Activated naive CD4-positive, alpha-beta T cell (primary cell): ENCODE measurements at places on chromosomes 7 and 10.

DNA sequence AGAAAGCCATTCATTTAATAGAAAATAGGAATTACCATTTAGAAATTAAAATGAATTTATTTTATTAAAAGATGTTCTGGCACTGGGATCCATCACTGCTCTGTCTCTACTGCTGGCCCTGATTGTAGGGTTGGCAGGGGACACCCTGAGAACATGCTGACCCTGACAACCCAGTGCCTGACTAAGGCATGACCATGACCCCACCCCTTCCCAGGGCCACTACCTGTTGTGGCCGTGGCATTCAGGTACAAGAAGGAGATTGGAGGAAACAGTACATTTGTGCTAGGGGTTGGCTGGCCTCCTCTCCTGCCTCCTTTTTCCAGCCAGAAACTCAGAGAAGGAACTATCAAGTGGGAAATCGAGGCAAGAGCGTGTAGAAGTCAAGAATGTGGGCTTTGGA lies 197.0 kb upstream of the ZMIZ1 start:
- no peak for DNase-seq

DNA sequence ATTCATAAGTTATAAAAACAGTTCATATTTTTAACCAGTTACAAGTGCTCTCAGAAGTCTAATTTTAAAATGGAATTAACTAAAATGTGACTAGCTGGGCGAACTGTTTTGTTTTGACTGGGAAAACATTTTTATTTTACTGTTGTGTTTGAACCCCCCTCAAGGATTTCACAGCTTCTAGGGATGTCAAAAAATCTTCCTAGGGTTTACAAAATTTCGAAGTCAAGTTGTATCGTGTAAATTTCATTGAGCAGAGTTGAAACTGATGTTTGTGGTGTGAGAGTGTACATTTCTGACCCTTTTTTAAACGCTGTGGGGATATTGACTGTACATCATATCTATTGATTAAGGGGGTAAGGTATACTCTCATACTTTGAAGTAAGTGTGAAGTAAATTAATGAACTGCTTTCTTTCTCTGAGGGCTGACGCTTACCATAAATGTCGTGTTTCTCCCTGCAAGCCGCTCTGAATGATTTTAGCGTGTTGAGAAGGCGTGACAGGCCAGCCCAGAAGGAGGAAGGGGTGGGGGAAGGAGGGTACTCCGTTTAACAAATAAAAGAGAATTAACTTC lies 1.8 kb upstream of the SP8 start:
- no peak for DNase-seq

GRCh38 chr10:131731780-131732630 lies 168.8 kb upstream of the PPP2R2D start:
- DNase-seq: no peak

GRCh38 chr10:93773120-93773519 lies 15.4 kb downstream of the LGI1 start:
- DNase-seq: no peak

DNA sequence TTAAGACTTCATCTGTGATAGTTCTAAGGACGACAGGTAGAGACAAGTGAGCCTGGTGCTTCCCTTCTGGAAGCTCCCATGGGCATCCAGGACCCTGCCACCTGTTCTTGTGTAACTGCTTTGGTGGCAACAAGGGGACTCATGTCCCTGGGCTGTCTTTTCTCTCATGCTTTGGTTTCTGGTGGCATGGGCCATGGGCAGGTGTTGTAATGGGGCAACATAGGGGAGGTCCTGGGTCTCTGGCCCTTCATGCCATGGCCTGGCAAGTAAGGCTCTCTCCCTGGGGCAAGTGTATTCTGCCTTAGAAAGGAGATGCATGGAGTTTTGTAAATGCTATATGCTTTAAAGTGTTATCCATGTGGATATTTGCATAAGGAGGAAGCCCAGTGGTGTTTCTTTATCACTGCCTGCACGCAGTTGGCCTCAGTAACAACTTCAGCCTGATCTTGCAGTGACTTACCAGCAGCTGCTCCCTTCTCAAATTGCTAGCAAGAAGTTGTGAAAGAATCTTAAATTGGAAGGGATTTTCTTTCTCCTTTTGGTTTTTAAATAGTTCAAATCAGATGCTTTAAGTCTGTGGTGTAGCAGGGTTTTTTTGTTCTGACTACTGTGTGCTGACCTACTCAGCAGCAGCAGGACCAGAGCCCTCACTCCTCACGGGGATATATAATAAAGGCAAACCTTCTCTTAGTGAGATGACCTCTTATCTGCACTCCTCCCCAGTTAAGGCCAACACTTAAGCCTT lies 39.9 kb downstream of the OGDH start:
- DNase-seq: no peak

DNA sequence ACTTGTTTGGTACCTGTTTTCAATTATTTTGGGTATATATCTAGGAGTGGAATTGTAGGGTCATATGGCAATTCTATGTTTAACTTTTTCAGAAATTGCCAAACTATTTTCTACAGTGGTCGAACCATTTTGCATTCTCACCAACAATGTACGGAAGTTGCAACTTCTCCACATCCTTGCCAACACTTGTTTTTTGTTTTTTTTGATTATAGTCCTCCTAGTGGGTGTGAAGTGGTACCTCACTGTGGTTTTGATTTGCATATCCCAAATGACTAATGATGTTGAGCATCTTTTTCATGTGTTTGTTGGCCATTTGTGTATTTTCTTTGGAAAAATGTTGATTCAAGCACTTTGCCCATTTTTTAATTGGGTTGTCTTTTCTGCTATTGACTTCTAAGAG lies 122.1 kb downstream of the RPS24 start:
- DNase-seq: no peak

DNA sequence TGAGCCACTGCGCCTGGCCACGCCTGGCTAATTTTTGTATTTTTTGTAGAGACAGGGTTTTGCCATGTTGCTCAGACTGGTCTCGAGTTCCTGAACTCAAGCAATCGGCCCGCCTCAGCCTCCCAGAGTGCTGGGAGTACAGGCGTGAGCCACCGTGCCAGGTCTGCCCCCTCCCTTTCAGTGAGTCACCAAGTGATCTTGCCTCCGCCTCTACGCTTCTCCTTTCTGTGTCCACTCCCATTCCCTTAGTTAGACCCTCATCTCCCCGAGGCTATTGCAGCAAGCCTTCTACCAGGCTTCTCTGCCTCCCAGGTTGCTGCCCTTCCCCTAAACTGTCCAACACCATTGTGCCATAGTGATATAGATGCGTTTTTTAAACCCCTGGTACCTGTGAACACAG lies 32.9 kb downstream of the CDC123 start:
- DNase-seq: no peak

DNA sequence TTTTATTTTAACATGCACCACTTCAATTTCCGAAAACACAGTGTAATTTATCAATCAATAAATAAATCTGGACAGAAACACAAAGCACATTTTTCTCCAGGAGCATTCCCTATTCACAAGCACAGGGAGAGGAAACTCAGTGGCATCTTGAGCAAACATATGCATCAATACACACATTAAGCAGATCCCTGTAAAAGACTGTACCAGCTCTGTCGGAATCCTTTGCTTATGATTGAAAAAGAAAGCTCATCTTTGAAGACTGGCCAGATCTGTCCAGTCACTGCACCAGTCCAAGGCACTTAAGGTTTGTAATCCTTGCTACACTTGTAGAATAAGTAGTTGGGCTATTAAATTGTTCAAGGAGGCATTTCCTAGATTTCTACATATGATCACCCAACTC lies 343.9 kb downstream of the BMPER start:
- DNase-seq: no peak

DNA sequence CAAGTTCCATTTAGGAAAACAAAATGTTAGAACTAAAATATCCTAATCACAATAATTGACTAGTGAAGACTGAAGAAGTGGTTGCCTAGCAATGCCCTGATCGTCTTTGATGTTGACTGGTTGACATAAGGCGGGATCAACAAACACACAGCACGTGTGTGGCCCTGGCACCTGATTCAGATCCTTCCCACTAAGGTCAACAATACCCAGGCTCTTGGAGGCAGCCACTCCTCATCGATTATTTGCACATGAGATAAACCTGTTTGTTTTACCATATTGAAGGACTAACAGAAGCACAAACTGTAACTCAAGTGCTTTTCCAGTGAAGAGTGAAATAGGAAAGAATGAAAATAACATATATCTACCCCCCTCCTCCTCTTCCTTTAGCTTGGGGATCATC lies 15.6 kb downstream of the FANK1 start:
- DNase-seq: no peak

- no peak for DNase-seq
These were observed 136.0 kb downstream of the SRI start for GRCh38 chr7:88083883-88084282.

DNA sequence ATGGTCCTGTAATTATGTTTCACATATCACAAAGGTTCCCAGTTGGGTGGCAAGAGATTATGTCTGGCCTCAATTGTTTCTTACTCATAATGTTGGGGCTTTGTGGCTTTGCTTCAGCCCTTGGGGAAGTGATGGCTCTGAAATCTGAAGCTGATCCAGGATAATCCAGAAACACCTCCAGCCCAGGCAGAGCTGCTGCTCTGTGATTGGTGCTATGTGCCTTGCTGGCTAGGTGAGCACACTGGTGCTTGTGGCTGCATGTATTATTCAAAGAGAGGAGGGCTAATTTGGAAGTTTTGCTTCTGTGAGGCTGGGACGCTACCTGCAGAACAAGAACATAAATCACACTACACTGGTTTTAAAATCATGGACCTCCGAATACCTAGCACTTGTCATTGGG lies 346.6 kb upstream of the MGMT start:
- no peak for DNase-seq

- no peak for DNase-seq
These were observed 24.9 kb upstream of the FAM3C start for GRCh38 chr7:121420976-121421375.

GRCh38 chr7:121298831-121299239 lies 30.0 kb upstream of the WNT16 start:
- no peak for DNase-seq

- DNase-seq: no peak
These were observed 28.0 kb downstream of the SNX10 start for GRCh38 chr7:26319636-26320035.

DNA sequence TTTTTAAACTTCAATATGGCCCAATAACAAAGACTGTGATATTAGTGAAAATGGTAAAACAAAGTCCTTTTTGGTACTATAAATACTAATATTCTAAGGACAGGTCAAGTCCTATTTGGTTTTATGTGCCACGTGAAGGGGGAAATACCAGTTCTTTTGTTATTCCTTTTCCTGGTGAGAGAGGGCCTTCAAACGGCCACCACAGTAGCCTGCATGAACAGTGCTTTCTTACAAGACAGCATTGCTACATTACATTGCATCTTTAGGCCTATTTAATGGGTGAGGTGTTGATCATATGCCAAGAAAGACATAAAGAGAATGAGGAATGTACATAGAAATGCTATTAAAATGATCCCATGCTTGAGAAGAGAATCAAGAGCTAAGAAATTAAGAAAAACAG lies 214.8 kb downstream of the LRRTM3 start:
- no peak for DNase-seq

DNA sequence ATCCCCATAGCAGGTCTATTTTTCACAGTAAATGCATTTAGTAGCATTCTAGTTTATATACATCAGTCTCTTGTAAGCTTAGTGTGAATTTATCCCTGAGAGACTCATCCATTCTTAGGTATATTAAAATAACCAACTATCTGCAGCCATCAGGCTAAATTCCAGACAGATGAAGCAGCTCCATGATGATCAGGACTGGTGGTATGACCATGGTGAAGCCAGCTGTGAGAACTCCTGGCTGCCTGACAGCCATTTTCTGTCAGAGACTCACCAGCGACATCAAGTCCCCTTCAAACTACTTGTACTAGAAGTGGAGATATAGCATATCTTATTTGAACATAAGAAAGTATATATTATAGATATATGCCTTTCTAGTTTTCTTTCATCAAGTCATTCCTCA lies 70.3 kb upstream of the GSDME start:
- no peak for DNase-seq

GRCh38 chr10:13659887-13660550 lies 73.3 kb downstream of the PRPF18 start:
- peak; percentile 65 for DNase-seq

DNA sequence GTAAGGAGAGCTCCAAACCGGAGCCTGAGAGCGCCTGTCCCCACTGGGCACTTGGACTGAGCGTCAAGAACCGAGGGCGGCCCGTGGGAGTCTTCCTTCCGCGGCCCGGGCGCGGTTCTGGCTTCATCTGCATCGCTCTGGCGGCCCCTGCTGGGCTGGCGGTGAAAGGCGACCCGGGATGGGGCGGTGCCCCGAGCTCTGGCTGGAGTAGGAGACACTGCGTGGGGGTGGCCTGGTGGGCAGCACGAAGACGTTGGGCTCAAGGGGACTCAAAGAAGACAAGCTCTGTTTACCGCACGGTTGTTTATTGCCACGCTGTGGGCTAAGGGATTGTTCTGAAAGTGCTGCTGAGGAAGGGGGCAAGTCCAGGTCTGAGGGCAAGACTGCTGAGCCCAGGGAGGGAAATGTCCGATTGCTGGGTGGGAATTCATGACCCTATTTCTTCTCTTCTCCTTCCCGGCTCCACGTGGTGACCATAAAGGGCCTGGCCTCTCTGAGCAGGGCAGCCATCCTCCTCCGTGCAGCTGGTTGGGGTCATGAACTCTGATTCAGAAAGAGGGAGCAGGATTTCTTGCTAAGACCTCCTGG lies 29.8 kb downstream of the PLAU start:
- peak; percentile 81 for DNase-seq

GRCh38 chr7:140990193-140990962 lies 24.4 kb downstream of the MRPS33 start:
- DNase-seq: no peak

GRCh38 chr7:28005847-28006231 lies 174.8 kb downstream of the JAZF1 start:
- no peak for DNase-seq

DNA sequence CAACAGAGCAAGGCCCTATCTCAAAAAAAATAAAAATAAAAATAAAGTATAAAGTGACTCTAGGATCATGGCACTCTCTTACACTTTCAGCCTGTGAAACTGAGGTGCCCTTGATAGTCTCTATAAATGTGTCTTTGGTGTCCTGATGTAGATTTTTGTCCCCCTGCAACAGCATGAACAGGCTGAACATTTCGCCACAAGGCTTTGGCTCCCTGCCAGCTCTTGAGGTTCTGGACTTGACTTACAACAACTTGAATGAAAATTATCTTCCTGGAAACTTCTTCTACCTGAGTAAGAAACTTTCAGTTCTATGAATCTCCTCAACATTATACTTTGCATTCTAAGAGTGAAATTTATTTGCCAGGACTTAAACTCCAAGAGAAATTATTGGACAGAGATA lies 48.1 kb upstream of the BMS1 start:
- DNase-seq: no peak

- DNase-seq: no peak
These were observed 43.3 kb downstream of the TAF3 start for GRCh38 chr10:7861509-7862120.

- DNase-seq: no peak
These were observed 72.0 kb downstream of the SLC37A3 start for GRCh38 chr7:140326116-140326928.

- DNase-seq: no peak
These were observed 27.4 kb downstream of the COL1A2 start for GRCh38 chr7:94422136-94422535.

GRCh38 chr7:127770885-127771284 lies 118.9 kb downstream of the SND1 start:
- no peak for DNase-seq
